ENCODE measurements at places on chromosomes 7 and 10.

DNA sequence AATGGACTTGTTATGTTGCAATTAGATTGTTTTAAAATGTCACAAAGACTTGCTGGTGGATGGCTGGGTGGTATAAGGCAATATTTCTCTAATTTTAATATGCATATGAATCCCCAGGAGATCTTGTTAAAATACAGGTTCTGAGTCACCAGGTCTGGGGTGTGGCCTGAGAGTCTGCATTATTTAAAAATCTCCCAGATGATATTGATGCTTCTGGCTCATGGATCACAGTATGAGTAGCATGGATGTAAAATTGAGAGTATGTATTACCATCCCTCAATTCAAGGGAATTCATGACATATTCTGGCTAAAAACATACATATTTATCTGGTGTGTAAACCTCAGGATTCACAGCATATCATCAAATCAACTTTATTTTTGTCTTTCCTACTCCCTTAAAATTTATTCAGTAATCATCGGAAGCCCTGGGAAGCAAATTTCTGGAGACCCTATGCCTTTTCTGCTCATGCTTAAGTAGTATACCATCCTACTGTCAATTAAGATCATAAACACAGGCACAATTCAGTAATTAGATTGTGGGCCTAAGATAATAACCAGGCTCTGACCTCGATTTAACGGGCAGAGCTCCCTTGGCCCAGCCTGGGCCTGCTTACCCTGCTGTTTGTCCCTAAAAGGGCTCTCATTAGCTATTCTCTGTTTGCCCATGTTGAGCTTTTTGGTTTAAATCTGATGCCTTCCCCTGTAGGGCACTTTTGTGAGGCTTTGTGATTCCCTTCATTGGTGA is 29.6 kb upstream of the ICA1 start:
- DNase-seq, result no peak

GRCh38 chr10:76444034-76444800 is 1012.8 kb downstream of the LRMDA start:
- DNase-seq, result no peak

GRCh38 chr10:93334901-93335327 is 147.2 kb downstream of the MYOF start:
- no peak for DNase-seq

DNA sequence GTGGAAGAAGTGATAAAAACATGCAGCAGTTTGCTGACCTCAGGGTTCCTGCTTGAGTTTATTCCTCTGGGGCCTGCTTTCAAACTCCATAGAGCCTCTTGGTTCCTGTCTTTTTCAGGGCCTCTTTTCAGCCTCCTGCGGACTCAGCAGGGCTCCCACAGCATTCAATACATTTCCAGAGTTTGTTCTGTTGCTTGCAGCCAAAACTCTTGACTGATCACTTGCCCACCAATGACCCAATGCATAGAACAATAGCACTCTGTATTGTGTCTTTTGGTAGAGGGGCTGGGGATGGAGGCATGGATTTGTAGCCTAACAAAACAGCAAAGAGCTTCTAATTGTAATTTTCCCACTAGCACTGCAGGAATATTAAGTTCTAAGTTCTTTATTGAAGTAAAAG is 50.8 kb upstream of the CREB5 start:
- DNase-seq, result no peak

DNA sequence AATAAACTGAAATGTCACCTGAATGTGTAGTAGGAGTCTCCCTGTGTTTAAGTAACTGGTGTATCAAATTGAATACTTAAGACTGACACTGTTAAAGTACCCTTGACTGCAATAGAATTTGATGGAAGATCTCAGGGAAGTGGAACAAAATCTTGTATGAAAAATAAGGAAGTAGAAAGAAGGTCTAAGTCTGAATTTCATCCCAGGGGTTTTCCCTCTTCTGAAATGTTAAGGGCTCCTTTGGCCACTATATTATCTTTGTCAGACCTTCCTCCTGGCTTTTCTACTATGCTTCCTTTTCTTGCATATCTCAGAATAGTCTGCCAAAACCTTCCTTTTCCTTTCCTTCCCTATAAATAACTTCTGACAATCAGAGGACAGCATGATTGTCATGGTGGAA is 59.6 kb downstream of the BLNK start:
- DNase-seq, result no peak

DNA sequence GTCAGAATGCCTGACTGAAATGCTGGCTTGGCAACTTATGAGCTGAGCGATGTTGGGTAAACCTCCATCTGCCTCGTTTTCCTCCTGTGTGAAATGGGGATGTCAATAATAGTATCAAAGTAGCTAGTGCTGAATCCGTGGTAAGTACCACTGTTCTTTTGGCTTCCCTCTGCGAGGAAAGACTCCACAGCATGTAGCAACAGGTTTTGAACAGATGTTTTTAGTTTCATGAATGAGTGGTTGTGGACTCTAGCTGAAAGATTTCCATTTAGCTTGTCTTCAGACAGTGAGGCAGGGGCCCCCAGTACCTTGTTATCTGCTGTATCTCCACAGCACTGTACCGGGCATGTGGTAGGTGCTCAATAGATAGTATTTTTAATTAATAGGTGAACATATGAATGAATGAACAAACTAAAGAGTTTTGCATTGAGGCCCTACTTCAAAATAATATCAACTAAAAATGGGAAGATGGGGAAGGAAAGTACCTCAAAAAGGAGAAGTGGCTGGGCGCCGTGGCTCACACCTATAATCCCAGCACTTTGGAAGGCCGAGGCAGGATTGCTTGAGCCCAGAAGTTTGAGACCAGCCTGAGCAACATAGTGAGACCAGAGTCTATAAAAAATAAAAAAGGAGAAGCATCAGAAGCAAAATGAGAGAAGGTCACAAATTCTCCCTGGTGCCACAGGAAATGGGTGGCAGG is 5.6 kb upstream of the DLG5 start:
- DNase-seq, result no peak

DNA sequence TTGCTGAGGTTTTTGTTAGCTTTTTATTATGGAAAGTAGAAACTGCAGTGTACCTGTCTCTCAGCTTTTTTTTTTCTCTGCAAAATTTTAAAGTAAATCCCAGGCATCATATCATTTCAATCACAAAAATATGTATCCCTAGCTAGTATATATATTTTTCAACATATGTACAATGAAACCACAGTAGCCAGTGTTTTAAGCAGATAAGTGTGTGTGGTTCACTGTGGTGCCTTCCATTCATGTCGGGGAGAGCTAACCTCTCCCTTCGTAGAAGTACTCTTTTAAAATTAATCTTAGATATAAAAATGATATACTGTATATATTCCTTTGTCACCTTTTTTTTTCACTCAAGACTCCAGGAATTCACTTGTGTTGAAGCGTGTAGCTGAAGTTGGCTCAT is 22.7 kb downstream of the CUL1 start:
- no peak for DNase-seq

- DNase-seq, result no peak
Measured at GRCh38 chr10:3978174-3978573, 193.2 kb upstream of the KLF6 start.

- DNase-seq, result no peak
Measured at GRCh38 chr10:92544296-92544695, 29.6 kb downstream of the IDE start.

DNA sequence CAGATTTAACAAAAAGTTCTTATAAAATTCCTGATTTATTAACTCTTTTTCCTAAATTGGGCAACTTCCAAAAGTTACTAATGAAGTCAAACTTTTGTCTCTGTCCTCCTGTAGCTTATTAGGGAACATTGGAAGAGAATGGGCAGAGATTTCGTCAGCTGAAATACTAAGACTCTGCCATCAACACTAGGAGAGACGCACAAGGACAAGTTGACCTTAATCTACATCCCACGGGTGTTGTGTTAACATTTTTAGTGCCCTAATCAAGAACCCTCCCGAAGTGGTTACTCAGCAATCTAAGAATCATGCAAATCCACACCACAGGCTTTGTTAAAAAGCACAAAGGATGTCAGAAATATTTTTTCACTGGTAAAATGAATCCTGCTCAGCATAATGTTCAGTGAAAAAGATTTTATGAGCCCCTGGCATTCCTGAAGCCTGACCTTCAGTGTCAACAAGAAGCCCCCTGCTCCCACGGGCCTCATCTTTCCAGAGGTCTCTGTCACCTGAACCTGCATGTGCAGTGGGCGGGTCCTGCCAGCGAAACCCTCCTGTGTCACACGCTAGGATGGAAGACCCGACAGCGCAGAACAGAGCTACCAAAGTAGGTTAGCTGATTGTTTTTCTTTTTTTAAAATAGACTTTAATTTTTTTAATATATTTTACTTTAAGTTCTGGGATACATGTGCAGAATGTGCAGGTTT is 70.6 kb upstream of the AKR1E2 start:
- DNase-seq, result no peak

DNA sequence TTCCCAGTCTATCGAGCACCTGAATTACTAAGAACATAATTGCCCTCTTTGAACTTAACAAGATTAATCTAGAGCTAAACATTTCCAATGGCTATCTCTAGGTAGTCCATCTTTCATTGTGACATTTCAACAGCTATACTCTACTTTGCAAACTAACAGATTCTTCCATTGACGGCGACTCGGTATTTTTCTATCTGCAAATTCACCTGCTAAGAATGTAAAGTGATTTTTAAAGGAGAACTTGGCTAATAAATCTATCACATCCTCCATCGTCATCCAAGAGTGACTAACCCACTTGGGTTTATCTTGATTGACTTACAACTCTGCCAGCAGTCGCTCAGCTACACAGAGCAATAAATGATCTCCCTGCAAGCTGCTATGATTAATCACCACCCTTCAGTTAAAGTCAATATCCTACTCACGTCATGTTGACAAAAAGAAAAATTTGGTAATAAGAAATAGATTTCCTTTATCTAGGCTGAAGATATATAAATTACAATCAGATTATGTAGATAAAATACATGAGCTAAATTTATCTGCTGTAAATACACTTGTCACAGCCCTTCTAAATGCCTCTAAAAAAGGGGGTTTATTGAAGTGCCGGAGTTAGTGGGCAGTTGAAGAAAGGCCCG is 99.5 kb downstream of the SFMBT2 start:
- DNase-seq, result no peak

- DNase-seq, result peak; percentile 89
Measured at GRCh38 chr7:85719981-85720953, 533.4 kb upstream of the SEMA3D start.

DNA sequence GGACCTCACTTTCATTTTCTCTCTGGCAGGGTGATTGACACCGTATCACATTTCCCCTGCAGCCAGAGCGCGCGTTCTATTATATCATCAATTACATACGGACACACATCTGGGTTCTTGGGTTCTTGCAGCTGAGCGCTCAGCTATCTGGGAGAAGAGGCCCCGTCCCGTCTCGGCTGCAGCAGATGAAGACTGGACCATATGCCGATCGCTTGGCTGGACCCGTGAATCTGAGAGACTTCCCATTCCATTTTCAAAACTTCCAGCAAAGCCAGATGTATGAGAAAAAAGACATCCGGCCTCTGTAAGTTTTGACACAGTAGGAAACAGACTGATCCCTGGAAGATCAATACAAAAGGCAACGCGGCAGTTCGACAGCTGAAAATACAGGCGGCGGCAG is 99.8 kb downstream of the JCAD start:
- DNase-seq, result no peak

GRCh38 chr7:152523916-152524315 is 88.1 kb upstream of the KMT2C start:
- DNase-seq, result no peak

GRCh38 chr7:117791877-117792780 is 81.1 kb downstream of the CTTNBP2 start:
- no peak for DNase-seq

GRCh38 chr10:28367929-28368484 is 65.1 kb upstream of the MPP7 start:
- no peak for DNase-seq

DNA sequence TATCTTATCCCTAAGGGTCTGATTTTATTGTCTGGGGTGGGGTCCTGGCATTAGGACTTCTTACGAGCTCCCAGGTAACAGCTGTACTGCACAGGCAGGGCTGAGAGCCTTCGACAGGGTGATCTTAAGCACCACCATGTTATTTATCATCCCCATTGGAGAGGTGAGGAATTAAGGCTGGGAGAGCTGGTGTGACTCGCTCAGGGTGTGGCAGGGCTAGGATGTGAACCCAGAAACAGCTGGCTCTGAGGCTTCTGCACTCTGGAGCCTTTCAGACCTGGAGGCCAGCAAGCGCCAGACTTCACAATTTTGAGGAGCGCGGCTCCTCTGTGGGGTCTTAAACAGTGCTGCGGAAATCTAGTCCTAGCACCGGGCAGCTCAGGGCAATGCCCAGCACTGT is 27.4 kb upstream of the NDST2 start:
- no peak for DNase-seq

DNA sequence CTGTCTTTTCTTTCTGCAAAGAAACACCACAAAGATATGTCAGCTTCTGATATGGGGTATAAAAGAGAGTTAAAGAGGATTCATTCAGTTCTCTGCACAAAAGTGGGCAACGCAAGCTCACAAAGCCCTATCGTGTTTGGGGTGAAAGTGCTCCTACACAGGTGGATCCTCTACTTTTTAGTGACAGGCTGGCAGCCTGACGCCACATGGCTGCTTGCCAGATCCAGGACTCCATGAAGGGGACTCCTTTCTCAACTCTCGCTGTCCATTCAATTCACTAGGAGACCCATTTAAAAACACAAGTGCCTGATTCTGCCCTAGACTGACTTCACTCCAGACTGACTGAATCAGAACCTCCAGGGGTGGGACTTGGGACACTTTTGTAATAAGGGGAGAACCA is 8.0 kb downstream of the PARP12 start:
- DNase-seq, result no peak

DNA sequence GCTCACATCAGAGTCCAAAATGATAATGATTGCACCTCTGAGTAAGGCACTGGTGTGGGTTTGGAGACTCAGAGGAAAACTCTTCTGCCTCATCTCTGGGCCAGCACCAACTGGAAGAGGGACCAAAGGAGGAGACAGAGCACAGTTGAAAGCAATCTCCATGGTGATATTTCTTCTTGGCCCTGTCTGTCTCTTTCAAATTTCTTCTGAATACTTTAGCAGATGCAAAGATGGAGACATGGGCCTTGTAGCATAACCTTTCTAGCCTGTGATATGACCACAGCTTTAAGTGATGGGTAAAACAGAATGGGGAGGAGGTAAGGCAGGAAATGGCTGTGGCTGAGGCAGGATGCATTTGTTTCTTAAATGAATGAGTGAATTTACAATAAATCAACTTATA is 12.2 kb upstream of the GIMAP7 start:
- no peak for DNase-seq

DNA sequence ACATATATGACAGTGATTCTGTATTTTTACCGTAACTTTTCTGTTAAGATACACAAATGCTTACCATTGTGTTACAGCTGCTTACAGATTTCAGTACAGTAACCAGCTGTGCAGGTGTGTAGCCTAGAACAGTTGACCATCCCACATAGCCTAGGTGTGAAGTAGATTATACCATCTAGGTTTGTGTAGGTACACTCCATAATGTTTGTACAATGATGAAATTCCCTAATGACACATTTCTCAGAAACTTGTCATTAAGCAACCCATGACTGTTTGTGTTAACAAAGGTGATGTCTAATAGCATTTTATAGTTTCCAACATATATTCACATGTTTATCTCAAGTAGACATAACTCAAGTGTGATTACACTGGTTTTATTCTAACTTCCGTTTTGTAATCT is 218.5 kb downstream of the PLXDC2 start:
- no peak for DNase-seq

- DNase-seq, result no peak
Measured at GRCh38 chr7:42186151-42186550, 50.9 kb downstream of the GLI3 start.
